NCI-H524 (cell line): ENCODE measurements at places on chromosomes 5 and 9.
A peak's percentile ranks its signal among the peaks of the same experiment; 100 is the strongest.

- DNase-seq: no peak
Observed at GRCh38 chr5:89276566-89277305, 393.8 kb upstream of the MEF2C start.

DNA sequence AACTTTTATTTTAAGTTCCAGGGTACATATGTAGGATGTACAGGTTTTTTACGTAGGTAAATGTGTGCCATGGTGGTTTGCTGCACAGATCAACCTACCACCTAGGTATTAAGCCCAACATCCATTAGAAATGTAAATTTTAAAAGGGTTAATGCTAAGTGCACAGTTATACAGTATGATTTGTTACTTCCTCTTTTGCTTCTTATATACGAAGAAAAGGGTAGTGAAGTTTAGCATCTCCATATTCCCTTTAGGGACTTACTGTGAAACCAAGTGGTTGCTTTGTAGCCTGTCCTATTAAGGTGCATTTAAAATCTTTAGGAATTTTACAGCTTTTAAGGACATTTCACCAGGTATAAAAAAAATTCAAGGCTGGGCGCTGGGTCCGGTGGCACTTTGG is 46.4 kb downstream of the RBM27 start:
- no peak for DNase-seq

DNA sequence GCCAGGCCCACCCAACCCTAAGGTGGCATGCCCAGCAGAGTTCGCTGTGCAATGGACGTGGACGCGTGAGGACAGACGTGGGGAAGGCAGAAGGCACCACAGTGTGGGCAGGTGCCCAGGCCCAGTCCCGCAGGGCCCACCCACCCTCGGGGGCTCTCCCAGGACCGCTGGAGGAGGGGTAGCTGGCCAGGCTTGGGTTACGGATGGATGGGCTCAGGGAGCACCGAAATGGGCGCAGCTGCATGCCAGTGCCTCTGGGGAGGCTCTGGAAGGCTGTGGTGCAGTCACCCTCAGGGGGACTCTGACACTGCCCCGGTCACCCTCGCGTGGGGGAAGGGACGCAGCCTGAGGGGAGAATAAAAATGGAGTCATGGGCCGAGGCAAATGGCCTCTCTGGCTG is 9.6 kb upstream of the GPSM1 start:
- DNase-seq: no peak

DNA sequence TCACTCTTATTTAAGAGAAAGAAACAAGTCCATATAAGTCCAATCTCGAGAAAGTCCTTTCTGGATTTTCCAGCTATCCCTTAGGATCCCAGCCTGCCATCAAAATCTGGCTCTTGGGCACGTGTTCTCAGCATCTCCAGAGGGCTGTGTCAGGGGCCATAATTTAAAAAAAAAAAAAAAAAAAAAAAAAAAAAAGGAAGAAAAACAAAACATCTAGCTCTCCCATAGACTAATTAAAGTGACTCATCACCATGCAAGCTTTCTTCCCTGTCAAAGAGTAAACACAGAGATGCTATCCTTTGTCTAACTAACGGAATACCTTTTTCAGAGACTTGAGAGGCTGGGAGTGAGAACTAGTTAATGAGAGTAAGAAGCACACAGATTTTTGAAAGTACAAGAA is 44.9 kb upstream of the MYO10 start:
- DNase-seq: no peak

DNA sequence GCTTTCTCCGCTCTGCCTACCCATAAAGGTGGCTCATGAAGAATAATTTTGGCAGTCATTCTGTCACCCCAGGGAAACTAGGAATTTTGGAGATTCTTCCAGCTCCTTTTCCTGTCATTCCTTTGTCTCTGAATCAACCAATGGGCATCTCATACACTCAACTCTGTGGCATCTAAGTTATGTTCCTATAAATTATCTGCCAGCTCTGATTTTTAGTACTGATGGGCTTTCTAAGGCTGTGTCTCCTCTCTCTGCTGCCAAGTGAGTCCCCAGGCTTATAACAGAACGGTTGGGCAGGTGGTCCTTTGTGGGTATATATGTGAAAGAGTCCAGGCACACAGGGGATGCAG is 226.8 kb downstream of the NMUR2 start:
- DNase-seq: no peak

DNA sequence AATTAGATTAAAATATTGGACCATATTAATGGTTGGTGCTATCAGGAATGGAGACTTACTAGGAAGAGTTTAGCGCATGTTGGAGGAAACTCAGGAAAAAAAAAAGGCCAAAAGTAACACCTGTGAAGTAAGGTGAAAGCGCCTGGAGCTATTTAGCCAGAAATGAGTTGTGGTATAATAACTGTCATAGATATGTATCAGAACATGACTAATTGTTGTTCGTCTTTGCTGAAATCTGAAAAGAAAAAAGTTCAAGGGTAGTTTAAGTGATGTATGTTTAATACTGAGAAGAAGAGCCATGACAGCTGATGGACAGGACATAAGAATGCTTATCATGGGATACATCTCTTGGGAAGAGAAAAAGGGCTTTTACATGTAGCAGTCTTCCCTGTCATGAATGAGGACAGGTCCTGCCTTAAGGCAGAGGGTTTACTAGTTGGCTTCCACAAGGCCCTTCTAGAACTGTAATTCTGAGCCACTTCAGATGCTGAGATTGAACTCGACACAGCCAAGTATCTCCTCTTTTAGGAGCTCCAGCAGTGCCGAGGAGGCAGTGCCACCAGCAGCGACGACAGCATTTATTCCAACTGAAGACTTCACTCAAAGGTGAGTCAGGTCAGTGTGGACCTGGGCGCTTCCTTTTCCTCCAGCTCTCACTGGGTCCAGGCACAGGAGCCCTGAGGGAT is 940 bp upstream of the CAMK4 start:
- no peak for DNase-seq

- no peak for DNase-seq
Observed at GRCh38 chr5:141529002-141529401, 40.1 kb downstream of the PCDHGC5 start.

- no peak for DNase-seq
Observed at GRCh38 chr9:16453390-16453789, 417.1 kb downstream of the BNC2 start.

- DNase-seq: no peak
Observed at GRCh38 chr9:2745560-2746380, 28.5 kb downstream of the KCNV2 start.

- DNase-seq: no peak
Observed at GRCh38 chr5:99102073-99102697, 173.4 kb upstream of the CHD1 start.

DNA sequence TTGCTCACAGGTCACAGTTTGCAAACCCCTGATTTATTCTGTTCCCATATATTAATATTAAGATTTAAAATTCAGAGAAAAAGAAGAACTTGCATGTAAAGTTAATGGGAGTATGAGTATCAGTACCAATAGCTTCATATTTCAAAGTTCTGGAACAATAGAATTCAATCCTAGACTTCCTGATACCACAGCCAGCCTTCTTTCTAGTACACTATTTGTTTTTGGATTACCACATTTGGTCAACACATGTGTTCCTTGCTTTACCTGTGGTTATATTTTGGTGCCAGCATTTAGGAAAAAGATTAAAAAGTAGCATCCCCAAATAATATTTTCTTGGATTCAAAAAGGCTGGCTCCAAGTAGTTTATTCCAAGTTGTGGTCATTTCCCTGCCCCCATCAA is 49.5 kb downstream of the SPINK5 start:
- no peak for DNase-seq

DNA sequence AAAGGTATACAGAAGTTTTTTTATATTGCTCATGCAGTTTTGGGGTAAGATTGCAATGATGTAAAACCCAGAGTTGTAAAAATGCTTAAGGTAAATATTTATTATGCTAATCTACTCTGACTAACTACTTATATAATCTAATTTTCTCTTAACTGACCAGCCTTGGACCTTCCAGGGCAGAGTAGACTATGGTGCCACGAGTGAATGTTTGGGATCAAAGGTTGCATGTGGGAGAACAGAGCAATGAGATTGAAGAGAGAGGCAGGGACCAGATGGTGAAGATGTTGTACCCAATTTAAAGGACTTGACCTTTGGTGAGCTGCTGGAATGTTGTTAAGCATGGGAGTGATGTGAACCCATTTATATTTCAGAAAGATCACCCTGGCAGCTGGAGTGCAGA is 34.8 kb upstream of the PANK3 start:
- no peak for DNase-seq

DNA sequence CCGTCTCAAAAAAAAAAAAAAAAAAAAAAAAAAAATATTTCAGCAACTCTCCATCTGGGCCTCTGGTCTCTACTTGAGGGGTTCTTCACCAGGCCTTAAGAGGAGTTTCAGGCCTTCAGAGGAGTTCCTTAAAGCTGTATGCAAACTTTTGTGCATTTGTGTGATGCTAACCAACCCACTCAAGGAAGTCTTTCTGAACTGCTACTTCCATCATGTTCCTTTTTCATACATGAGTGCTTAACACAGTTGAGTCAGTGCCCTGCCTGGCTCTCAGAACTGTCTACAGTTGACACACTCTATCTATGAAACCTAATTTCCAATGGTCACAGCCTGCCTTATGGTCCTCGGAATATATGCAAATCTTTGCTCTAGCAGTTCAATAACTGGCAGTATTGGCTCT is 146.5 kb downstream of the MEF2C start:
- DNase-seq: no peak

DNA sequence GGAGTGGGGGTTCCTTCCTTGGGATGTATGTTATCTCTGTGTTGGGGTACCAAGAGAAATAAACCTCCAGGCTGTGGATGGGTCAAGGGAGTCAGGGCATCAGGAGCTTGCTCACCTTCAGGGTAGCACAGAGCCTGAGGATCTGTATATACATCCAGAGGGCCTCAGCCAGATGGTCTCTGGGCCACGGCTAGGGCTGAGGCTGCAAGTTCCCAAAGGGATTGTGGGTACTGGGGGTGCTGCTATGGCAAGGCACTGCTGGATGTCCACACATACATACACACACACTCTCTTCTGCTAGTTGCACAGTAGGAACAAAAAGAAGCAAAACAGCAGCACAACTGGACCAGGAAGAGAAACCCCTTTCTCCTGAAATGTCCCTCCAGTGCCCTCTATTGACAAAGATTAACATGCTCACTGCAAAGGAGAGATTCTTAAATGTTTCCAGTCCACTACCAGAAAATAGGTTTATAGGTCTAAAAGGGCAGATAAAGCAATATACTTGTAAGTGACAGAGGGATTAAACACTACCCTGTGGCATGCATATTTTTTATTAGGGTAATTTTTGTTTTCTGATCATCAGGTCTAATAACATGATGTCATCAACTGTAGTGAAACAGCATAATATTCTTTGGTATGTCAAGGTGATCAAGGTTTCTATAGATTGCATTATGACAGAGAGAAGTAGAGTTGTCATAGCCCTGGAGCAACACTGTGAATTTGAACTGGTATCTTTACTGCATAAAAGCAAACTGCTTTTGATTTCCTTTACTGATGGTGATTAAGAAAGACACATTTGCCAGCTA is 56.3 kb upstream of the KCNN2 start:
- peak; percentile 20 for DNase-seq

DNA sequence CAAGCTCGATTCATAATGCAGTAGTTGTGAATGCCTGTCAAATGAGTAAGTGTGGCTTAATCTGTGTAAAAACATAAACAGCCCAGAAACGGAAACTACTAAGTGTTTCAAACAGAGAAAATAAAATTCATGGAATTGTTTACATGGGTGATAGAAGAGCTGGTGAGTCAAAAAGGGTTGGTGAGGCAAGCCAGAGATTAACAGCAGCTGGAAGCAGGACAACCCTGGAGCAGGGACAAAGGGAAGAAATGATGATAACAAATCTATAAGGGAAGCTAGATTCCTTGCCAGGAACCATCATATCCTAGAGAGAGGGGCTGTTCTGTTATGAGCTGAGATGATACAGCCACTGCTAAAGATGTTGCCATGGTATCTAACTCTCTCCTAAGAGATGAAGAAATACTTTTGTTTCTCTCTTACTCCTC is 18.0 kb upstream of the PRR16 start:
- DNase-seq: no peak

GRCh38 chr5:87027570-87027969 is 240.1 kb upstream of the RASA1 start:
- no peak for DNase-seq

GRCh38 chr9:29176786-29177185 is 1603.5 kb upstream of the C9orf72 start:
- DNase-seq: no peak

DNA sequence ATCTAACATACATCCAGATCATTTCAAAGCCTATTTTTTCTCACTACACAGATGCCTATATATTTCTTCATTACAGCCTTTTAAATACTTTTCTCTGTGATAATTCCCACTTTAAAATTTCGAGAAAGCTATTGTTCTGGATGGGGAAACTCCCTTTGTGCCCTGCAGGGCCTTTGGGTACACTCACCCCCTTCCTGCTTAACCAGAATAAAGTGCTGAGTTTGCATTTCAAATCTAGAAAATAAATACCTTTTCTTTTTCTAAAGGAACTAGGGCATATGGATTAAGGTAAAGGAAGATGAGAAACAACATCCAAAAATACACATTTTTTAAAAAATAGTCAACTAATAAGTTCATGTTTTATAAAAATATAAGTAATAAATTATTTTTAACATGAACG is 323.9 kb downstream of the ADGRV1 start:
- no peak for DNase-seq

DNA sequence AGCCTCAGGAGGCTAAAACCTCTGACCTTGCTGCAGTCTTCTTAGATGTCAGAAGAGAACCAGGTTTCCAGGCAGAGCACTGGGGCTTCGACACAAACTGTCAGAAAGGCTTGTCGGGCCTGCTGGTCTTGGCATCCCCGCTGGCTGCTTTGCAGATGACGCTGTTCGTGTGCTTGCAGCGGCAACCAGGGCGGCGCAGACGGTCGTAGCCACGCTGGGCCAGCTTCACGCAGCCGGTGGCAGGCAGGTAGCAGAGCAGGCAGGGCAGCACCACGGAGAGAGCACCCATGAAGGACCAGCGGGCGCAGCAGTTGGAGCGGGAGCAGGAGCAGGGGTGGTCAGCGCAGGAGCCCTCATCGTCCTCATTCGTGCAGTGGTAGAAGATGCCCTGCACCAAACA is 10.7 kb downstream of the SPRY4 start:
- DNase-seq: no peak
